ENCODE measurements at places on chromosomes 1 and 21. TPM values are rescaled to one million over a fixed set of nuclear protein-coding genes. Genes with fewer than 3 reads are reported as not detected.

DNA sequence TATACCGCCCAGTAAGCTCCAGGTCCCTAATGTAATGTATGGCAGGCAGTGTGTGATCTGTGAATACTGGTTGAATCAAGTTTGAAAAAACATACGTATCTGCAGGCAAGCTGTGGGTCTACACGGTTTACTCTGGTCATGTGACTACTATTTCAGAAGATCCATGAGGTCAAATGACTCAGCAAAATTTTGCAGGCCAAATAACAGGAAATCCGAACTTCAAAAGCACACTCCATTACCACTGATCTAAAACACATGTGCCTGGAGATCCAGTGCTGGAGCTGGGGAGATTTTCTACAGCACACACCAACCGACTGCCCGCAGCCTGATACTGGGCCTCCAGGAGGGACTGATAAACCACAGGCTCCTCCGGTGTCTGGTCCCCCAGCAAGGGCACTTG is 64.5 kb upstream of the SLC44A3 start:
- DNase-seq: no peak

GRCh38 chr1:27527890-27528817 is 38.2 kb upstream of the WASF2 start:
- peak; percentile 85 for DNase-seq

DNA sequence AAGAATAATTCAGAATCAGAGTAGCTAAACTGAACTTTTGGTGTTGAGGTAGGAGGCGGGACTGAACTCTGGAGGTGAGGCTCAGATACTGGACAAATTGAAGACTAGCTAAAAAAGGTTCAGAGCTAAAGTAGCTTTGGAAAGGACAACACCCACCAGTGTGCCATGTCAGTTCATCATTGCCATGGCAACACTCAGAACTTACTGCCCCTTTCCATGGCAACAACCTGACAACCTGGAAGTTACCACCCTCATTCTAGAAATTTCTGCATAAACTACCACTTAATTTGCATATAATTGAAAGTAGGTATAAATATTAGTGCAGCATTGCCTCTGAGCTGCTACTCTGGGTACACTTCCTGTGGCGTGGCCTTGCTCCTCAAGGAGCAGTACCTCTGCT is 30.3 kb upstream of the POGK start:
- no peak for DNase-seq

- peak; percentile 49 for DNase-seq
Observed at GRCh38 chr1:53505401-53505800, 46.2 kb downstream of the DMRTB1 start.

- no peak for DNase-seq
Observed at GRCh38 chr1:38899560-38899959, 18.2 kb upstream of the GJA9 start.

DNA sequence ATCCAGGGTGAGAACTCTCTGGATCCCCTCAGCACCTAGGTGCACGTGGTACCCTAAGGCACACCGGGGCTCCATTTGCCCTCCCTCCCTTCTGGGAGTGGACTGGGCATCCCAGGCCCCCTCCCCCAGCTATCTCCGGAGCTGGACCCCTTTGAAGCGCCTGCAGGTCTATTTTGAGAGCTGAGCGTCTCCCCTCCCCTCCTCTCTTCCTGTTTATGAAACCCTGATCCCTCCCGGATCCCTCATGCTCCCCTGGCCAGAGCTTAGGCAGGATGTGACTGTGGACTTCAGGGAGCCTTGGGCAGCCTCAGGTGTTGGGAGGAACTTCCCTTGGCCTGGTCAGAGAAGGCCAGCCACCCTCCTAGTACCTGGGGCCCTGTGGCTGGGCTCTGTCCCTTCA is 10.2 kb downstream of the RPS6KA1 start:
- no peak for DNase-seq

- DNase-seq: no peak
Observed at GRCh38 chr1:244074559-244075171, 23.6 kb downstream of the ZBTB18 start.

DNA sequence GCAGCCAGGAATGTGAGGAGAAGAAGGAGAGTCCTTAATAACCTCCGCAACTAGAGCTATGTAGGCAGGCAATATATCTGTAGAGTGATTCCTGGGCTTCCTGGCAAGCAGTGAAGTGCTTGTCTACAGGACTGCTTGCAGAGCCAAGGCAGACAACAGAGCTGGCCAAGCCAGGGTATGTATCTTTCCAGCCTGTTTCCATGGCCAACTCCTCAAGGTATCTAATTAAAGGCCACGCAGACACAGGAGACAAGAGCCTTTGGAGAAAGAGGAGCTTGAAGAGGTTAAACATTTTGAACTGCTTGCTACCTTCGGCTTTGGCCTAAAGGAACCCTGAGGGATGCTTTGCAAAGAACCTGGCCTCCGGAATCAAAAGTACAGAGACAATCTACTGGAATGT is 137.4 kb downstream of the PIGK start:
- DNase-seq: no peak

DNA sequence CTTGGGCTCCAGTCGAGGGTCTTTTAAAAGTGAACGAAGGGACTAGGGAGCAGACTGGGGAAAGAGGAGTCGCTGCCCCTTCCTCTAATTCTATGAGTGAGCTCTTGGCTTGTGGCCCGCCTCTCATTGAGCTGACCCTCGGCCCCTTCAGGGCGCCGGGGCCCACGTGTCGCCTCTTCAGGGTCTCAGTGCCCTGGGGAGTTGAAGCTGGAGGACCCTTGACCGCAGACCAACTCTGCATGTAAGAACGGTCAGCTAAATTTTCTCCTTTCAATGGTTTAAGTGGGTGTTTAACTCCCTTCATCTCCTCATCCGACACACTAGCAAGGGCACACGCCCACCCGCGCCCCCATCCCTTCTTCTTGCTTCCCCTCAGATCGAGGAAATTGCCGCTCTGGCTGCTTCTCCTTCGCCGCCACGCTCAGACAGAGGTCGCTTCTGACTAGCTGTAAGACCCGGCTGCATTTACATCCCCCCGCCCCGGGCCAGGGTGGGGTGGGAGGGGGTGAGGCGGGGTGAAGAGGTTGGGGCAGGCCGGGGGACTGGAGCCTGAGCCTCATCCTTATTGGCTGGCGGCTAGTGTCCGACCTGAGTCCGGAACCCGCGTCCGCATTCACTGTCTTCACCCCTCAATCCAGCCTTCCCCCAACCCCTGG is 10.9 kb downstream of the NR5A2 start:
- no peak for DNase-seq

DNA sequence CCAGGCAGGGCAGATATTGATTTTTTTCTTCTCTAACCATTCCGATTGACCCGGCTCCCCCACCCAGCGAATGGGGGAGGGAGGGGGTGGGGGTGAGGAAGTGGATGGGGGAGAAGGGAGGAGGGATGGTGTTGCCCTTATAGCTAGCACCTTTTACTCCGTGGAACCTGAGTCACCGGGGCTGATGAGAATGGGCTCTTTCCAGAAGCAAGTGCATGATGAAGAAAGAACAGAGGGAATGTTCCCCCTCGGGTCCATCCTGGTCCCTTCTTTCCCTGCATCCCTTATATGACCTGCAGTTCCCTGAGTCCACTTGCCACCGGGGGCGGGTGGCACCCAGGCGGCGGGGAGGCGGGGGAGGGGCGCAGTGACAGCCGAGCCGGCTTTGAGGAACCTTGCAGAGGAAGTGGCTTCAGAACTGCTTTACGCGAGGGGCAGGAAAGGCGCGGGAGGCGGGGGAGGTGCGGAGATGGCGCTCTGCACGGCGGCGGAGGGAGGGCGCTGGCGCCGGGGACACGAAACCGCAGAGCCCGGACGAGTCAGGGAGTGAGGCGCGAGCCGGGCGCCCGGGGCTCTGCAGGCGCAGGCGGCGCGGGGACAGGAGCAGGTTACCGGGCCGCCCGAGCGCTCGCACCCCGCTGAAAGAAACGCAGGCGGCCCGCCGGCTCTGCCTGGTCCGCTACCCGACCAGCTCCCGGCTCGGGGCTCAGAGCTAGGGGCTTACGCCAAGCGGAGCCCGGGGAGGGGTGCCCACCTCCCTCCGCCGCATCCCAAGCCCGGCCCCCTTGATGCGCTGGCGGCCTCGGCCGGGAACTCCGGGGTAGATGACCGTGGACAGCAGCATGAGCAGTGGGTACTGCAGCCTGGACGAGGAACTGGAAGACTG is 49.7 kb downstream of the RASSF5 start:
- peak; percentile 90 for DNase-seq

DNA sequence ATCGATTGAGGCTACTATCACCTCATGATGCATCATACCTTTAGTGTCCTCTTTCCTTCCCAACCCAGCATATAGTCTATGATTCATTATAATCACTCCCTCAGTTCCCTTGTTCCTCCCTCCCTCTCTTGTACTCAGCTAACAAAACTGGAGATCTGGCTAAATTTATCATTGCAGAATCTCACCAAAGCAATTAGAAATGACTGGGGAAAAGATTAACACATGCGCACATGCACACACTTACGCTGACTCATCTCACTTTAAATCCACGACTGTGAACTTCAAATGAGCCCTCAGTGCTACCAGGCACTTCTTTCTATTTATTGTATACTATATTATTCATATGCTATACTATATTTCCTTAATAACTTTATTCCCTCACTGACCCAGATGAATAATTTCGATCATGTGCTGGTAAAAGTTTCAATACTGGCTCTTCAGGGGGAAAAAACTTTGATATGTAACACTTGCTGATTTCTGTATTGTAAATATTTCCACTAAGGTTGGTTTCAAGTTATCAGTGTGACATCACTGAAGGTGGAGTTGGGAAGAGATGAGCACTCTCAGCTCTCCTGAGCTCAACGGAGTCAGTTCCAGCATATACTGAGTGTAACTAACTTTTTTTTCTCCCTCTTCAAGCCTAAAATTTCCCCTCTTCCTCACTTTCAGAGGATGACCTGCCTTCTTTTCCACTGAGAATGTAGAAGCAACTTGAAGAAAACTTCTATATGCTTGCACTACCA is 613.7 kb upstream of the B3GALT2 start:
- DNase-seq: no peak

- no peak for DNase-seq
Observed at GRCh38 chr1:40980068-40980452, 564 bp downstream of the CTPS1 start.

DNA sequence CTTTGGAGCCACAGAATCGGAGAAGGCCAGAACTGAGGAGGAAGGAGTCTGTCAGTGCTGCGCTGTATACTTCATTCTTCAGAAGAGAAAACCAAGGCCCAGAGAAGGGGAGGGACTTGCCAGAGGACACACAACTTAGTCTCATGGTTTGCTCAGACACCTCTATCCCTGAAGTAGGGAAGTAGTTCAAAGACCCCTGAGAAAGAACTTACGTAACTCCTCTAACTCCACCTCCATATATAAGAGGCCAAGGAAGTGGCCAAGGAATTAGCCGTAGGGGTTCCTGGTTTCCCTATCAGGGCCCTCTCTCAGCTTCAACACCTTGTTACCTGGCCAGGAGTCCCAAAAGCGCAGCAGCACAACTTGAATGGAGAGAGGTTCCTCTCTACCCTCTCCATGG is 580 bp upstream of the NECTIN4 start:
- DNase-seq: peak; percentile 57

DNA sequence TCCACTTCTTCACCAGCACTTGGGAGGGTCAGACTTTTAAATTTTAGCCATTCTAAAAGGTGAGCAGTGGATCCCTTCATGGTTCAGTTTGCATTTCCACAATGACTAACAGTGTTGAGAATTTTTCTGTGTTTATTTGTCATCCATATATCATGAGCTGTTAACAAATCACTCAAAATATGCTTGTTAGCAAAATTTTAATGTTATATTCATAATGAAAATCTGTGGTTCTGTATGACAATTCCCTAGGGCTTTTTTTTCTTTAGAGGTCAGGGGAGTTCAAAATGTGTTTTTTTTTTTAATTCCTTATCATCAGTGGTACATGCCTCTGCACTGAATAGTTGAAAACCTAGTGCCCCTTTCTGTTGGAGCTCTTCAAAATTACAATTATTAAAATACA is 682.2 kb upstream of the ADGRL2 start:
- DNase-seq: no peak

DNA sequence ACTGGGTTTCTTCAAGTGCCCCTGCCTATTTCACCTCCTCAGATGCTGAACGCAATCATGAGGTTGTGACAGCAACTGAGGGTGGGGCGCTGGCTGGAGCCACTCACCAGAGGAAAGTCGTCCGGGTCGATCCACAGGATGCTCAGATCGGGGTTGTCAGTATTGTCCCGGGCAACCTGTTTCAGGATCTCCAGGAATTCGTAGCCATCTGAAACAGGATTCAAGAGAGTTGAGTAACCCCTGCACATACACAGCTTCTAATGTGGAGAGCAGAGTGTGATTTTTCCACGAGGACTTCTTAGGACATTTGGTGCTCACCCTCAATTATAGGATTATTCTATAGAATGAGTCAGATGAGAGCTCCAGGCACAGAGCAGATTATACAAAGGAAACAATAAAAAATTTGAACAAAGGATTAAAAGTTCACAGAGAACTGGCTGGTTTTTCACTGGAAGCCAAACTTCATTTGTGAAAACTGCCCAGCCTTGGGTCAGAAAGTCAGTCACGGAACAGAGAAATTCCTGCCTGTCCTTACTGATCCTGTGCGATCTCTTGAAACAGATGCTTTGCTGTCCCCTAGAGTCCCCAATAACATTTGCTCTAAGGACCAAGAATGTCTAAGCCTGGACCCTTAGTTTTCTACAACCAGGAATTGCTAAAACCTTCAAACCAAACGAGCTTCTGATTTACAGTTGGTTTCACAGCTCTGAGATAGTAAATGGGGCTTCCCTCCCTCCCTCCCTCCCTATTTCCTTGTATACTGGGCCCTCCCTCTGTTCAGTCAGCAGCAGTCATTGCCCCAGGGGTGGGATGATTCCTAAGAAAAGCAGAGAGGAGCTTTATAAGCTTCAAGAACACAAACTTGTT is 63.2 kb downstream of the CASQ2 start:
- no peak for DNase-seq

DNA sequence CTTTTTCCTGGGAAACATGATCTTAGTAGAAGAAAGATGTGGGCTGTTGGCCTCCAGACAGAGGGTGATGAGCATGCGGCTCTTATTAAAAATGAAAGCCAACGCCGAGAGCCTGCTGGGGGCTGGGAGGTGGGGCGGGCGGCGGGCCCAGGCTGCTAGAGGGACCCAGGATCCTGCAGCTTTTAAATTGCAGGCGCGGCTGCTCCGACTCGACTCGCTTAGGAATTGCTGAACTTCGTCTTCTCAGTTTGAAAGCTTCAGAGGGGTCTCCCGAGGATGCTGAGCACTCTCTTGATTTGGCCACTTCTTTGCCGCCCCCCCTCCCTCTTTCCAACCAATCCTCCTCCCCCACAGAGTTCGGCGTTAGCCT is 1.2 kb downstream of the AGPAT3 start:
- DNase-seq: peak; percentile 98

- no peak for DNase-seq
Observed at GRCh38 chr1:40353082-40353481, 20.4 kb upstream of the SMAP2 start.

DNA sequence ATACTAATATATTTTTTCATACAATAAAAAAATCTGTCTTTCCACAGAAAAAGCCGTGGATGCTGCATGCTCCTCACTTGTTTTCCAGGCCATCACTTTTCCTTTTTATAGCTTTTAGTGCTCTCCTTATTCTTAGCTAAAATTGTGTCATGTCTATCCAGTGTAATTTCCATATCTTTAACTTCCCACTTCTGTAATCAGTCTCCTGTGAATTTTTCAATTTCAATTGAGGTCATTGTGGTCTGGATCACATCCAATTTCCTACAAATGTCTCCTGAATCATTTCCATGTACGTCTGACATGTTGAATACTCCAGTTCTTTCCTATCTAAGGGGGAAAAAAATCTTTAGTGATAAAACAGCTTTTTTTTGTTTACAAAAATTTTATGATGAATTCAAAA is 838.2 kb upstream of the B3GALT2 start:
- no peak for DNase-seq

- DNase-seq: no peak
Observed at GRCh38 chr1:34075576-34075975, 89.5 kb downstream of the CSMD2 start.

LCE1D gene
- not detected for total RNA-seq

CNTN2 gene
- under 0.01 TPM for total RNA-seq

OLFML2B gene
- 49.9 TPM for total RNA-seq

CPLANE2 gene
- 9.4 TPM for total RNA-seq

KCNH1 gene
- total RNA-seq: 41.3 TPM
